ENCODE measurements at places on chromosomes 4 and X.

DNA sequence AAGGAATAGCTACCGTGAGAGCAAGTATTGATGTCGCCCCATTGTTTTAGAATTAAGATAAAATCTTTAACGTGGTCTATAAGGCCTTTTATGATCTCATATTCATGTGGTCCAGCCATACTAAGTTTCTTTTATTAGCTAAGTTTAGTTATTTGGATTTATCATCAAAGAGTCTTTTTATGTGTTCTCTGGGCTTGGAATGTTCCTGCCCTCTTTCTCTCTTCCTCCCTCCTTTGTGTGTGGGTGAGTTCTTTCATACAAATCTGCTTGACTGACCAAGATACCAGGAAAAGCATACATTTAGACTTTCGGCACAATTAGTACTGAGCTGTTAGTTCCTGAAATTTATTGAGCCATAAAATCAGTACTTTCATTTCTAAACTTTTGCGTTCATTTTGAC lies 11.3 kb downstream of the TDO2 start:
- H3K27me3 ChIP-seq, result peaks cover 6% of the 10 kb centered on the region
- DNase-seq, result no peak

DNA sequence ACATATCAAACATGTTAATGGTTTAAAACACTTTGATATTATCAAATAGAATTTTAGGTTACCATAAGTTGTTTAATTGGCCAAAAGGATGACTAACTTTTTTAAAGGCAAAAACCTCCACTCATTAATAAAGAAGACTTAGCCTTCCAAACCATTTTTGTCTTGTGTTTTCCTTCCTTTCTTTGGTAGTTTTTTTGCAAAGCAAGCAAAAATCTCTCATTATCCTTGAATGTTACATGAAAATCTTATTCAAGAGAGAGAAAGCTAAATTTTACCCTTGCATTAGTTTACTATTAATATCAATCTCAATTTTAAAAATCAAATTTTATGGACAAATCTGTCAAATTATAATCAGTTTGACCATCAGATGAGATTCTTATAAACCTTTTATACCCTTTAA lies 419.5 kb downstream of the SPIN4 start:
- H3K36me3 ChIP-seq, result no peaks in the 10 kb centered on the region
- H3K4me1 ChIP-seq, result no peaks in the 10 kb centered on the region
- no peak overlapping the region for H3K4me3 ChIP-seq
- DNase-seq, result no peak
- H3K27me3 ChIP-seq, result no peaks in the 10 kb centered on the region

- peaks cover 14% of the 10 kb centered on the region for H3K27me3 ChIP-seq
- peaks cover 13% of the 10 kb centered on the region for H3K4me1 ChIP-seq
- peaks cover 3% of the 10 kb centered on the region for H3K36me3 ChIP-seq
Observed at GRCh38 chr4:22515888-22516541, at the start of gene ADGRA3. ADGRA3 (minus strand) TSS chr4:22516066; CDS start chr4:22515784, 282 bp downstream.

- no peaks in the 10 kb centered on the region for H3K27me3 ChIP-seq
- H3K4me3 ChIP-seq, result no peak overlapping the region
- H3K4me1 ChIP-seq, result peaks cover 33% of the 10 kb centered on the region
- H3K27ac ChIP-seq, result no peak overlapping the region
Observed at GRCh38 chr4:2767046-2767704, 11.0 kb upstream of the TNIP2 start.

DNA sequence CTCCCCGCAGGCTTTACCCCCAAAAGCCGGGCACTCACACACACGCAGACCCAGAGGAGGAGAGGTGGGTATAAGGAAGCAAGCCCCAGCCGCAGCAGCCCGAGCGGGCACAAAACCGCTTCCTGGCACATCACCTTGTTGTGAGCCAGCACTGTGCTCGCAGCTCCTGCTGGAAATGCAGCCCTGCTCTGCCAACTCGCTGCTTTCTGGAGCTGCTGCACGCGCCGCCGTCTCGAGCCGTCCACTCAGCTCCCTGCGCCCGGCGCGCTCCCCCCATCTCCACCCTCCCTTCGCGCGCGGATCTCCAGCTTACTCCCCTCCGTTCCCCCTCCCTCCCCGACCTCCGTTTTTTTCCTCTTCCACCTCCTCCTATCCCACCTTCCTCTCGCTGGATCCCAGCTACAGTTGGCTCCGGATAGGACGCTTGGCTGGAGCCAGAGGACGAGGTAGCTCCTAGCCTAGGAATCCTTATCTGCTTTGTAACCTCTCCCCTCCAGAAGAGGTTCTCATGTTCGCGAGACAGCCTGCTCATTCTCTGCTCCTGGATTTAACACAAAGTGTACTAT lies at the start of gene SPOCK3:
SPOCK3 (minus strand) TSS at position 179 of the 566 bp plus-strand sequence.
- H3K36me3 ChIP-seq, result no peaks in the 10 kb centered on the region
- no peak within 1 kb of the TSS for H3K4me3 ChIP-seq
- DNase-seq, result peak; percentile 17
- H3K27me3 ChIP-seq, result peaks cover 27% of the 10 kb centered on the region
- peaks cover 3% of the 10 kb centered on the region for H3K4me1 ChIP-seq
- no peak within 1 kb of the TSS for H3K27ac ChIP-seq

All from activated CD4-positive, alpha-beta T cell treated with anti-CD3 and anti-CD28 coated beads for 36 hours (primary cell).